ENCODE measurements at places on chromosomes 1 and 21.

GRCh38 chr21:29299046-29299915 lies 559 bp downstream of the BACH1 start:
- peak; percentile 62 for DNase-seq

GRCh38 chr1:84540759-84541158 lies 33.5 kb downstream of the CTBS start:
- DNase-seq: no peak

- no peak for DNase-seq
Observed at GRCh38 chr1:80540149-80540548, 1260.6 kb upstream of the ADGRL2 start.

GRCh38 chr21:33418691-33419090 lies 15.5 kb downstream of the IFNGR2 start:
- DNase-seq: no peak

GRCh38 chr1:224435999-224436398 lies 1.4 kb upstream of the WDR26 start:
- no peak for DNase-seq

GRCh38 chr1:147214325-147214724 lies 10.8 kb downstream of the FMO5 start:
- no peak for DNase-seq

DNA sequence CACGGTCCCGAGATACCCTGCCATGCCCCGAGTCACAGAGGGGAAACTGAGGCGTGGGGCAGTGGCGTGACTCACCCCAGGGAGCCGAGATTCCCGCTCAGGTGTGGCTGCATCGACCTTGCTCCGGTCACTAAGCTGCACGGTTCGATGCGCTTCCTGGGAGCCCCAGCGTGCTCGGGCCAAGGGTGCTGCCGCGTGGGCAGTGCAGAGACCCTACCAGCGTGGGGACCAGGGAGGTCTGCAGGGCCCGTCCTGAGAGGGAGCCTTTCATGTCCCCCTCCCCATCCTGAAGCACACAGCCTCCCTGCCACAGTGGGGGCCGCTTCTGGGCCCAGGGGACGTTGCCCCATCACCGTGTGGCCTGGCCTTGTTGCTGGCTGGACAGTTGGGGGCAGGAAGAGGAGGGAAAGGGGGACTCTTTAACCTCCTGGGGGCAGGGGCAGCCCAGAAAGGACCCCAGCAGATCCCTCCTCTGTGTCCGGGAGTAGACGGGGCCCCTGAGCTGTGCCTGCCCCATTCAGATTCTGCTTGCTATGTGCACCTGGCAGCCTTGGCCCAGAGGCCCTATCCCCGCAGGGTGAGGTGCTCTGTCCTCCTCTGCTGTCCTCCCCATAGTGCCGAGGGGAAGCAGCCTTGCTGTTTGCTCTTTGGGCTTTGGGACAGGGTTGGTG lies 52.3 kb downstream of the COL18A1 start:
- no peak for DNase-seq

DNA sequence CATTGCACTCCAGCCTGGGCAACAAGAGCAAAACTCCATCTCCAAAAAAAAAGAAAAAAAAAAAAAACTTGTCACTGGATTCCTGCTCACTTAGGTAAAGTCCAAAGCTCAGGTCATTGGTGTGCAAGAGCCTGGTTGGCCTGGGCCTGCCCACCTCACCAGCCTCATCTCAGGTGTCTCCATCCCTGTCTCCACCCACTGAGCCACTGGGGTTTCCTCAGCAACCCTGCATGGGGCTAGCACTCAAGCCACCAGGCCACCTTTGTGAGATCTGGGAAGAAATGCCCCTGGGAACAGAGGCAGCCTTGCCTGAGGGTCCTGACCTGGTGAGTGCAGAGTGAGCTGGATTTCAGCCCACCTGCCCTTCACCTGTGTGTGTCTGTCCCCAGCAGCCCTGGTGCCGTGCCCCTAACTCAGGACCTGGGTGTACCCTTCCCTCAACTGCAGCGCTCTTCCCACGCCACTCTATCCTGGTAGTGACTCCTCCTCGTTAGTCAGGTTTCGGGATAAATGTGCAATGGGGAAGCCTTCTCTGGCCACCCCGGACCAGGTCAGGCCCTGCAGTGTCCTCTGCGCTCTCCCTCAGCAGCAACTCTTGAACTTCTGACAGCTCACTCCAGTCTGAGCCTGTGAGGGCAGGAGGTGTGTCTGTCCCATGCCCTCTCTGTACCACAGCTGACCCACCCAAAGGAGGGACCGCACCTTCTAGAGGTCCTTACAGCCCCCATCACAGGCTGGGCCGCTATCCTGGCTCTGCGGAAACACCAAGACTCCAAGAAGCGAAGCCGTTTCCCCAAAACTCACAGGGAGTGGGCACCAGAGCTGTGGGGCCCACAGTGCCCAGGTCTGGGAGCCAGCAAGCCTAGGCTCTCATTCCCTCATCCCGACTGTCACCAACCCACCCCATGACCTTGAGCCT lies 3.3 kb downstream of the PDZK1IP1 start:
- DNase-seq: no peak

- no peak for DNase-seq
Observed at GRCh38 chr1:33653226-33653625, 180.8 kb downstream of the ZSCAN20 start.

DNA sequence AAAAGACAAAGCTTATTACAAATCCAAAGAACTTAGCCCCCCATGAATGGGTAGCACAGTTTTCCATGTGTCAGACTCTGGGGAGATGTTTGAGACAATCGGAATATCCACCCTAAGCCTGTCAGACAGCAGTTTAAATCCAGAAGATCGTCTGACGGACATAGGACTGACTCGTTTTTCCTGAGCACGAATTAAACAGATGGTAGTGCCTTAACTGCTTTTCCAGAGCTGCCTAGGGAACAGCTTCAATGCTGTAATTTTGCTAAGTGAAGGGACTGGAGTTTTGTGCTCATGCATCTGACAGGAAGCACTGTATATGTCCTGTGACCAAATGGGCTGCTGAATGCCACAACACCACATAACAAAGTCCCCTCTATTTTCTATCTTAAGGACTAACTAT lies 48.6 kb downstream of the PCNX2 start:
- no peak for DNase-seq

DNA sequence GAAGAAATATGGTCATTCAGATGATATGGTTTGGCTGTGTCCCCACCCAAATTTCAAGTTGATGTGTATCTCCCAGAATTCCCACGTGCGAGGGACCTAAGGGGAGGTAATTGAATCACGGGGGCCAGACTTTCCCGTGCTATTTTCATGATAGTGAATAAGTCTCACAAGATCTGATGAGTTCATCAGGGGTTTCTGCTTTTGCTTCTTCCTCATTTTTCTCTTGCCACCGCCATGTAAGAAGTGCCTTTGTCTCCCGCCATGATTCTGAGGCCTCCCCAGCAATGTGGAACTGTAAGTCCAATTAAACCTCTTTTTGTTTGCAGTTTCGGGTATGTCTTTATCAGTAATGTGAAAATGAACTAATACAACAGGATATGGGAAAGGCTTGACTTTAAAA lies 1.4 kb upstream of the DPM3 start:
- DNase-seq: no peak

- DNase-seq: no peak
Observed at GRCh38 chr1:12369258-12369657, 139.4 kb downstream of the VPS13D start.

DNA sequence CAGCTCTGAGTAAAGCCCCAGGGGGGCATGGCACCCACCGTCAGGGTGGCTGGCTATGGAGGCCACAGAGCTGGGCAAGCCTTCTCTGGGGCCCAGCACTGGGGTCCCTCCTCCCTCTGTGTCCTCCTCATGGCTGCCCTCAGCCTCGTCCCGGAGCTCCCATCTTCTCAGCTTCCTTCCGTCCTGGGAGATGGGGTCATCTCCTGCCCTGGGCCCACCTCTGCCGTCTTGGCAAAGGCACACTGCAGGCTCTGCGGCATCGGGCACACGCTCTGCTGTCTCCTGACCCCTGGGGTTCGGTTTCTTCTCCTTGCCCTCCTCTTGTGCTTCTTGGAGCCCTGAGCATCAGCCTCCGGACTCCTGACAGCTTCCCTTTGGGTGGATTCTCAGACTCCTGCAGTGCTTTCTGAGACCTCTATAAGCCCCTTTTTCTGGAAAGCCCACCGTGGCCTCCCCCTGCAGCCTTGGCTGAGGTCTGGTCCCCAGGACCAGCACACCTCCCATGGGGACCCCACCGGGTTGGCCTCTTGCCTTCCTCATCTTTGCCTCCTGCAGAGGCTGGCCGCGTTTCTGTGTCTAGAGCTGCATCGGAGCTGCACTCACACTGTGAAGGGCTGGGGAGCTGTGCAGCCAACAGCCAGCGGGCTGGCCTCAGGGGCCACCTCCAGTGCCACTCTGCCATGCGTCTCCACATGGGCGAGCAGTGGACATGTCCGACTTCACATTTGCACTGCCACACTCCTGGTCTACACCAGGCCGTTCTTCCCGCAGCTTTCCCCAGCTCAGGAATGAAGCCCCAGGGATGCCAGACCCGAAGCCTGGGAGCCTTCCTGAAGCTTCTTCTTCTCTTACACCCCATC lies 11.6 kb downstream of the UMODL1 start:
- DNase-seq: no peak

DNA sequence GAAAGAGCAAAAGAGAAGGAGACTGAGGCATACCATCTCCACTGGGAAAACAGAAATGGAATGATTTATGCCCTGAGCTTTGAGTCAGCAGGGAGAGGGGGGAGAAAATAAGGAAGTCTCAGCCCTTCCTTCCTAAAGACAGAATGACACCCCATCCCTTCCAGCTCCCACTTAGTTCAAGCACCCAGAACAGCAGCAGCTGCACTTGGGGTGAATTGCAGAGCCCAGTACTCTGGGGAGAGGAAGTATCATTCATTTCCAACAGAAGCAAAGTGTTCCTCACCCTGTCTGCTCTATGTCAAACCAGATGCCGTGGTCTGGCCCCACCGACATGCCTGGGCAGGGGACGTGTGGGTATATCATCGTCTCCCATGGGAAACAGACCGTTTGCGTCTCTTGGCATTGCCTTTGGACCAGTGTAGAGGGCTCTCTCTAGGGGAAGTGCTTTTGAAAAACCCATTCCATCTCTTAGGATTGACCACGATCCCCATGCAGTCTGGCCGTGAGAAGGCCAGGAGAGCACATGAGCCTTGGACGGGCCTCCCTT lies 1.1 kb upstream of the KCNJ15 start:
- no peak for DNase-seq

GRCh38 chr1:214438075-214438474 lies 113.3 kb downstream of the PTPN14 start:
- no peak for DNase-seq

GRCh38 chr1:66511118-66511517 lies 22.8 kb upstream of the SGIP1 start:
- DNase-seq: no peak

DNA sequence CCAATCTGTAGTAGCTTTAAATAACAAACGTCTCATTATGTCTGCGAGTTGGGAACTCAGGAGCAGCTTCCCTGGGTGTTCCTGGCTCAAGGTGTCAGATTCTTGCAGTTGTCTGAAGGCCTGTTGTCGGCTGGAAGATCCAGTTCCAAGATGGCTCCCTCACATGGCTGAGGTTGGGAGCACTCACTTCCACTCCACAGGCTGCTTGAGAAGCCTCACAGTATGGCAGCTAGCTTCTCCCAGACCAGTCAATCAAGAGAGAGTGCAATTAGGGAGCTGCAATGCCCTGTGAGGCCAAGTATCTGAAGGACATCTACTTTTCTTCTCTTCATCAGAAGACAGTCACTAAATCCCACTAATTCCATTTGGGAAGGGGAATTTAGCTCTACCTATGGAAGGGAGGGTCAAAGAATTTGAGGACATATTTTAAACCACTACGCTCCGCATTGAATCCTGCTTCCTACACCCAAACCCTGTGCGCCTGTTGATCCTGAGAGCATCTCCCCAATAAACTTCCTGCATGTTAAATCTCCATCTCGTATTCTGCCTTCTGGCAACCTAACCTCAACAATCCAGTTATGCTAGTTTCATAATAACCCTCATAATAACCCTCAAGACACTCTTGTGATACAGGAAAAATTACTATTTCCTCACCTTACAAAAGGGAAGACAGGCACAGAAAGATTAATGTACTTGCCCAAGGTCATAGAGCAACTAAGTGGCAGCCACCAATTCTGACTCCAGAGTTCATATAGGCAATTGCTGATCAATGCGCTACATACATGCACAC lies 3.6 kb upstream of the VPS26C start:
- DNase-seq: no peak

DNA sequence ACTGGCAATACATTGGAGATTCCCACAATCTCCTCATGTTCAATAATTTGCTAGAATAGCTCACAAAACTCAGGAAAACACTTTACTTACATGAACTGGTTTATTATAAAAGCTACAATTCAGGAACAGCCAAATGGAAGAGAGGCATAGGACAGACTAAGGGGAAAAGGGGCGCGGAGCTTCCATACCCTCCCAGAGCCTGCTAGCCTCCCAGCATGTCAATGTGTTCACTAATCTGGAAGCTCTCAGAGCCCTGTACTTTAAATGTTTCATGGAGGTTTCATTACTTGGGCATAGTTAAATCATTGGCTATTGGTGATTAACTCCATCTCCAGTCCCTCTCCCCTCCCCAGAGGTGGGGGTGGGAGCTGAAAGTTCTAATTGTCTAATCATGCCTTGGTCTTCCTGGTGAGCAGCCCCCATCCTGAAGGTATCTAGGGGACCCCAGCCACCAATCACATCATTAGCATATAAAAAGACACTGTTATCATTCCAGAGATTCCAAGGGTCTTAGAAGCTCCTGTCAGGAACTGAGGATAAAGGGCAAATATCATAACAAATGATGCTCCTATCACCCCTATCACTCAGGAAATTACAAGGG lies 10.9 kb upstream of the DMRTB1 start:
- DNase-seq: no peak
